ENCODE measurements at places on chromosomes 13 and 19.
A peak's percentile ranks its signal among the peaks of the same experiment; 100 is the strongest.

DNA sequence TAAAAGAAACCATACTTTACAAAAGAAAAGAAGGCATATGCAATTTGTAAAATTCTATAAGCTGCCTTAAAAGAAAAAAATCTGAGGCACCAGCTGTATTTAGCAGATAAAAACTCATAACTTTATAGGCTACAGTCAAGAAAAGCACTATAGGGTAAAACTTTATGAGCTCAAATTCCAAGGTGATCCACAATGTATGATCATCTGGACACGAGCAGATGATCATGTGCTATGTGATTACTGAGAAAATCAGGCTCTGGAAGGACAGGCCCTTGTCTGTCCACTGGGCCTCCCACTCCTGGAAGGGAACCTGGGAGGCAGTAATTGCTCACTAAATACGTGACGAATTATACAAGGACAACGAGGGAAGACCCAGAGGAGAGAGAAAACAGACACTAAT, 7.3 kb downstream of the GRTP1 start:
- no peak for DNase-seq

DNA sequence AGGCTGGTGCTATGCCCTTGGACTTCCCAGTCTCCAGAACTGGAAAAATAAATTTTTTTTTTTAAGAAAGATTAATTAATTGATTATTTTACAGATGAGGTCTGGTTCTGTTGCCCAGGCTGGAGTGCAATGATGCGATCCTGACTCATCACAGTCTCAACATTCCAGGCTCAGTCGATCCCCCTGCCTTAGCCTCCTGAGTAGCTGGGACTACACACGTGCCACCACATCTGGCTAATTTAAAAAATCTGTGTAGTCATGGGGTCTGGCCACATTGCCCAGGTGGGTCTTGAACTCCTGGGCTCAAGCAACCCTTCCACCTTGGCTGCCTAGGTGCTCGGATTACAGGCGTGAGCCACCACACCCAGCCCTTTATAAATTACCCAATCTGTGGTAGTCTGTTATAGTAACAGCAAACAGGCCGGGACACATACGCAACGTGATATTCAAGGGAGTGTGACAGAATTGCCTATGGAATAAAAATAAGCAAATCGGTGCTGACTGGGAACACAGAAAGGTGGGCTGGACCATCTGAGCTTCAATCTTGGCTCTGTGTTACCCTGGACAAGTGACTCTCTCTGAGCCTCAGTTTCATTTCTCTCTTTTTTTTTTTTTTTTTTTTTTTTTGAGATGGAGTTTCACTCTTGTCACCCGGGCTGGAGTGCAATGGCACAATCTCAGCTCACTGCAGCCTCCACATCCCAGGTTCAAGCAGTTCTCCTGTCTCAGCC, 42.8 kb downstream of the PIN1 start:
- no peak for DNase-seq

- no peak for DNase-seq
These were observed 181.9 kb downstream of the PCDH9 start for GRCh38 chr13:67048084-67048820.

- peak; percentile 49 for DNase-seq
These were observed 285.8 kb downstream of the MYO16 start for GRCh38 chr13:108915095-108915633.

DNA sequence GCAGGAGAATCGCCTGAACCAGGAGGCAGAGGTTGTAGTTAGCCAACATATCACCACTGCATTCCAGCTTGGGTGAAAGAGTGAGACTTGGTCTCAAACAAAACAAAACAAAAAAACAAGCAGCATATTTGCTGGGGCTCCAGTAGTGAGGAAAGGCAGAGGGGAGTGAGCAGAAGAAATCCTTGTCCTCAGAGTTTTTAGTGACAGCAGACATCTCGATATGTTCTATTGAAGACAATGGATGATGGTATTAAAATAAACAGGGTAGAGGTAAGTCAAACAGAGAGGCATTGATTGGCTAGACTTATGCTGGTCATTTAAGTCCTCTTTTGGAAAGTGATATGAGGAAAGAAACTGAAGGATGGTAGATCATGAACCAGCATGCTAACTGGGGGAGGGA, 19.0 kb downstream of the NLRP7 start:
- no peak for DNase-seq

DNA sequence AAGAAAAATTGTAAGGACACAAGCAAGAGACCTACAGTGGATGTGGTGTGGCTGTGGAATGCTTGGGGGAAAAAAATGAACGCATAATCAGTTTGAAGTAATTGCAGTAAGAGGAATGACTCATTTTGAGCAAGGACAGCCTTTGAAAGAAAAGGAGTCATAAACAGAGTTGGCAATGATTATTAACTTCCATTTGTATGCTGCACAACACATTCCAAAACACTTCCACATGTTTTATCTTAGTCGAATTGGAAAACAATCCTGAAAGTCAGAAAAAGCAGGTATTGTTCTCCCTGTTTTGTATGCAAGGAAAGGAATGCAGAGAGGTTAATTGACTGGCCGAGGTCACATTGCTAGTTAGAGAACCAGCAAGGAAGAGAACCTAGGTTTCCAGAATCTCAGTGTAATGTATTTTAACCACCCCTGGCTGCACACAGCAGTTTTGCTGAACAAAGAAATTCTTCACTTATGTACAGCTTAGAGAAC, 630.0 kb upstream of the MIR17HG start:
- DNase-seq = peak; percentile 12

DNA sequence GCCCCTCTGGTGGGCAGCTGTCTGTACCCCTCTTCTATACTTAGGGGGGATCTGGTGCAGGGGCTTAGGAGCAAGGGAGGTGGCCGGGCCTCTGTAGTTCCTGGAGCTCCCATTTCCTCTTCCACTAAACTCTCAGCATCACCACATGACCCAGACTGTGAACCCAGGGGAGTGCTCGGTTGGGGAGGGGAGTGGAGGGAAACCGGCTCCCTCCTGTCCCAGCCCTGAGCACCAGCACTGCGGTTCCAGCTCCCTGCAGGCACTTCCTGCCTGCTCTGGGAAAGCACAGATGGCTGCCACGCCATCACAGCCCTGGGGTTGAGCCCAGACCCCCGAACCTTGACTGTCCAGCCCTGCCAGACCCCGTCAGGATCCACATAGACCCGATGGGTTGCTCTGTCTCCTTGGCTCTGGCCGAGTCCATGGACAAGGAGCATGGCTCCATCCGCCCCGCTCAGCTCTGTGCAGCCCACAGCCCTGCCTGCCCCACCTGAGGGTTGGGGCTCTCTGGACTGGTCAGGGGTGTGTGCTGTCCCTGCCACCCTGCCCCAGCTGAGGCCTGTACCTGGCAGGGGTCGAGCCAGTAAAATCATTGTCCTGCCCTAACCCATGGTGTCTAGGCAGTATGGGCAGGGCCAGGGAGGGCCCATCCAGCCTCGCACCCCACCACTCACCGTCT, 36.0 kb upstream of the SLC7A10 start:
- no peak for DNase-seq

DNA sequence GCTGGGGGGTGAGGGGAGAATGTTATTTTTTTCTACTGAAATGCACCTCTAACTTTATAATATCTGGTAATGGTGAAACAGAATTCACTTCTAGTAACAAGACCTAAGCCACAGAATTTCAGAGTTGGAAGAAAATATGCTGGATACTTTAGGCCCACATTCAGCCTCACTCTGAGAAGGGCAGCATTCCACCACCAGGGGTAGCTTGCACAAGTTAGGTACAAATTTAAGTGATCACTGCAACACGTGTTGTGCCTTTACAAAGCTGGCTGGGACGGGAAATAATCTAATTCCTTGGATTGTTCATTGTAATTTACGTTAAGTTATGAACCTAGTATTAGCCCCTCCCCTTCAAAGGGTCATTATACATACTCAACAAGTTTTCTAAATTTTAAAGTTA, 192.3 kb downstream of the RGCC start:
- DNase-seq = no peak

DNA sequence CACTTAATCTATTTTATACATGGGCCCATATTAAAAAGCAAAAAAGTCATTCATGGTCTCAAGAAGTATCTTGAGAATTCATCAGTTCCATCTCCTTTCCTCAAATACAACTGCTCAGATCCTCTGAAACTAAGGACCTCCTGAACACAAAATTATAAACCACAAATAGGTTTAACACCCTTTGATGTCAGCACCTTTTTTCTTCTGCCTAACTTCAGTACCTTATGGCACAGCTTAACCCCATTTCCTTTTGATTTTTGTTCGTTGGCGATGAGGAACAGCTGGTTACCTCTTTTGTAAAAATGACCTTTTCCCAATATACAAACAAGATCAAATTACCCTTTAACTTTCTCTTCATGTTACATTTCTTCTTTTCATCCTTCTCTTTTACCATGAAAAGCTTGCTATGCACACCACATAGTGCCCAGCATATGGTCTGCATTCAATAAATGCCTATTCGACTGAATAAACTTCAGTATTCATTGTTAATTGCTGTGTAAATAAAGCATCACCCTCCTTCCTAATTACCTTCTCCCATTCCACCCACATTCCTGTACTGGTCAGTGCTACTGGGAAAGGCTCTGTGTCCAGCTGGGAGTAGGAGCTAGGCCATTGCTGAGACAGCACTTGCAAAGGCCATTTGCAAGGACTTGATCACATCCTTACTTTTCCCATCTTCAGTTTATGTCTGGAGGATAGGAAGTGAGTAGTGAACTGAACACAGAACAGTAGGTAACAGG, 317.9 kb downstream of the SHISA2 start:
- DNase-seq = no peak

GRCh38 chr13:40069173-40070044, 413.9 kb downstream of the COG6 start:
- peak; percentile 70 for DNase-seq

DNA sequence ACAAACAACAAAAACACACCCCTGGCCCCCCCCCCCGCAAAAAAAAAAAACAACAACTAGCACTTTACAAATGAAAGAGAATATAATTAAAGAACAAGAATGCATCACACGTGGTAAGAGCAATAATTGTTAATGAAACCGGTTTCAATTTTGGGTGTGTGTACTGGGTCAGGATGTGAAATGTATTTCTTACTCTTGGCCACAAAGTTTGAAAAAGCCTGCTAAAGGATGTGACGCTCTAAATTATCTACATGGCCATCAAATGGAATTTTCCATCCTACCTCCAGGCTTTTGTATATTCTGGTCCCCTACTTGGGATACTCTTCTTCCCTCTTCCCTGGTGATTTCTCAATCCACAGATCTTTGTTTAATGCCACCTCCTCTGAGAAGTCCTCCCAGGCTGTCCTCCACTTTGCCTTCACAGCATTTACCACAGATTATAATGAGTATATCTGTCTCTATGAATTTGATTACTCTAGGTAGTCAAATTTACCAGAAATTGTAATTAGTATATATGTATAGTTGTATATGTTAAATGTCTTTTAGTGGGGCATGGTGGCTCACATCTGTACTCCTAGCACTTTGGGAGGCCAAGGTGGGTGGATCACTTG, 2.1 kb downstream of the SARS2 start:
- no peak for DNase-seq

- no peak for DNase-seq
These were observed 868.9 kb upstream of the SLC10A2 start for GRCh38 chr13:103935117-103935516.
